Stimulated activated CD8-positive, alpha-beta memory T cell treated with anti-CD3 and anti-CD28 coated beads, Interleukin-15, amount 100 ng/mL, for 24 hours (primary cell): ENCODE measurements at places on chromosomes 6 and 20.

- DNase-seq = no peak
Measured at GRCh38 chr20:55239269-55239668, 763.9 kb downstream of the DOK5 start.

- DNase-seq = no peak
Measured at GRCh38 chr6:144292372-144292771, 7.2 kb downstream of the UTRN start.

GRCh38 chr20:1033751-1034414 is 31.8 kb upstream of the RSPO4 start:
- DNase-seq = no peak

- DNase-seq = no peak
Measured at GRCh38 chr6:79231666-79232065, 2.8 kb downstream of the HMGN3 start.

DNA sequence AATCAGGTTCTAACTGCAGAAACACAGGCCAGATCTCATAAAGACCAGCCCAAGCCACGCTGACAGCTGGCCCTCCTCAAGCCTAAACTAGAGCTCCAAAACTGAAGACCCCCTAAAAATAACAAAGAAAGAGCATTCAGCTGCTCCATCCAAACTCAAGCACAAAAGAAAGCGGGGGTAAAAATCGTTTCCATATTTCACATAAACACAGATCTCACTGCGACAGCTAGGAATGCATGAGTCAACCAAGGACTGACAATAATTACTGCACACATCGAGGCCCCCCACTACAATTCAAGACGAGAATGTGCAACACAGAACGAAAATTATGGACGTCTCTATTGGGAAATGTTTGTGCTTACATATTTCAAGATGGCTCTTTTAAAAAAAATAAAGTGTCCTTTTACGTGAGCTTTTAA is 31.1 kb downstream of the CNKSR3 start:
- no peak for DNase-seq

DNA sequence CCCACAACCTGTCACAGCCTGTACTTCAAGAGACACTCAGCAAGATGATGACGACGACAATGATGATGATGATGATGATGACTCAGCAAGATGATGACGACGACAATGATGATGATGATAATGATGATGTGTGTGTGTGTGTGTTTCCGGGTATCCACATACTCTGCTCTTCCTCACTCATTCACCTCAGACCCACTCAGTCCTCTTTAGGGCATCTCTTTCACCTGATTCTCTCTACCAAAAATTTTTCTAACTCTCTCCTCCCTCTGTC is 1.2 kb upstream of the EIF6 start:
- no peak for DNase-seq

- no peak for DNase-seq
Measured at GRCh38 chr6:117483645-117484016, 1.2 kb downstream of the DCBLD1 start.

DNA sequence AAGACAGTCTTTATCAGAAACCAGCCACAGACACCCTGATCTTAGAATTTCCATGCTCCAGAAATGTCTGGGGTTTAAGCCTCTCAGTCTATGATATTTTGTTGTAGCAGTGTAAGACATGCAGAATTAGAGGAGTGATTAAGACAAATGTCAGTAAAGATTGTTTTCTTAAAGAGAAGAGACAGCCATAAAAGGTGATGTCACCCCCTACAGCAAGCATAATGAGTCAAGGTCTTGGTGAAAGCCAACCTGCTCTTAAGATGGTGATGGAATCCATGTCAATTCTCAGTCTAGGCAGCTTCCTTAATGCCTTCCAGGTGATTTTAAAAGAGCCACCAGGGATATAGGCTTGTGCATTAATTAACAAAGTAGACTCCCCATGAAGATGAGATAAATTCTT is 849.9 kb upstream of the EPHA7 start:
- DNase-seq = no peak

DNA sequence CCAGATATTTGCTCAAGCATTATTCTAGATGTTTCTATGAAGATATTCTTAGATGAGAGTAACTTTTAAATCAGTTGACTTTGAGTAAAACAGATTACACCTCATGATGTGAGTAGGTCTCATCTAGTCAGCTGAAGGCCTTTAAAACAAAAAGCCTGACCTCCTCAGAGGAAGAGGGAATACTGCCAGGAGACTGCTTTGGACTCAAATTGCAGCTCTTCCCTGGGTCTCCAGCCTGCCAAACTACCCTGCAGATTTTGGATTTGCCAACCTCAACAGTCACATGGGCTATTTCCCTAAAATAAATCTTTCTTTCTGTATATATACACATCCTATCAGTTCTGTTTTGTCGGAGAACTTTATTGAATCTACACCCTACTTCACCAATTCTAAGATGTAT is 182.5 kb upstream of the TENT5A start:
- DNase-seq = no peak

- peak; percentile 51 for DNase-seq
Measured at GRCh38 chr20:33732166-33732970, 572 bp downstream of the ZNF341 start.

DNA sequence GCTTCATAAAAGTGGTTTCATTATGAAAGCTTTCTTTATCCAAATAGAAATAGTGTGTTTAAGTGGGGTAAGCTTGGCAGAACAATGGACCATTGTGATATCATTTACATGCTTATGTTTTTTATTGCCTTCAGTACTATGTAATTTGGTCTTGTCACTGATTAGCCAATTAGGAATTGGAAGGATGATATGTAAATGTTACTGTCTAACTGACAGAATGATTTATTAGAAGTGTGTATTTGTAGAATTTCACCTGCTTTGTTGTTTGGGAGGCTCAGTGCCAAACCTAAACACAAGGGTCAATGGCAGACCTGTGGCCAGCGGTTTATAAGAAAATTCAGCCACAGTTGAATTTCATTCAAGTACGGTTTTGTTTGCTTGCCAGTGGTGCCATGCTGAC is 39.0 kb downstream of the AIG1 start:
- DNase-seq = no peak

- DNase-seq = no peak
Measured at GRCh38 chr6:43283905-43284304, 14.2 kb upstream of the SLC22A7 start.

GRCh38 chr6:19845266-19846041 is 8.3 kb downstream of the ID4 start:
- DNase-seq = no peak

DNA sequence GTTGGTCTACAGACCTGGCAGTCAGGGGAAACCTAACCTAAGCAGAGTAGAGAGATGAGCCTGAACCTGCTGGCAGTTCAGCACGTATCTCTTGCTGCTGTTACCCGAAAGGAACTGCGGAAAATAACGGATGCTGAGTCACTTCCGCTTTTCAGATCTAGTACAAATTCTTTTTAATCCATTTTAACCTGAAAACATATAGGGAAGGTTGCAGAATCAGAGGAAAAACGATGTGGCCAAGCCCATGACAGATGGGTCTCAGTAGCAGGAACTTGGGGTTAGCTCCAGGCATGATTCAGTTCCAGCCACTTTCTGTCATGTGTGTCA is 351.9 kb upstream of the PRND start:
- no peak for DNase-seq

- DNase-seq = peak; percentile 46
Measured at GRCh38 chr6:26327450-26328264, 37.3 kb upstream of the BTN3A2 start.

DNA sequence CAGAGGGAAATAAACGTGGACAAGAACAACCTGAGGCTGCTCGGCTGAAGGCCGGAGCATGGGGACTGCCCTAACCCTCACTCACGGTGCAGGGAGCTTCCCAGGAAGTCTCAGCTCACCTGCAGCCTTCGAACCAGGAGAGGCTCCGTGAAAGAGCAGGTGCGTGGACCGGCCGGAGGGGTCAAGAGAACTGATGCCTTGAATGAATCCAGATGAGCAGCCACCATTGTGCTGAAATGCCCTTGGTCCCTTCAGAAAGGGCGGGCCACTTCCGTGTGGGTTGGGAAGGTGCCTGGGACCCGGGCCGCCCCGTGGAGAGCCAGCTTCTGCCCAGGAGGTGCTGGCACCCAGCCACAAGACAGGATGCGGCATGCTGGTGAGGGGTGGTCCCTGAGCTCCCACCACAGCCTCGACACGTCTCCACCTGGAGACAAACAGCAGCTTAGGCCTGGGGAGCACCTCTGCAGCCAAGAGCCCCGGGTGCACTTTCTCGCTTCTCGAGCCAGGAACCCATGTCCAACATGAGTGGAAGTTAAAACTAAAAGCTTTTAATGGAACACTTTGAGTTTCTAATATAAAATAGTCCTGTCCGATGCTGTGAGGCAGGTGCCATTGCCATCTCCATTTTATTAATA is 83.5 kb downstream of the TTLL2 start:
- DNase-seq = no peak

DNA sequence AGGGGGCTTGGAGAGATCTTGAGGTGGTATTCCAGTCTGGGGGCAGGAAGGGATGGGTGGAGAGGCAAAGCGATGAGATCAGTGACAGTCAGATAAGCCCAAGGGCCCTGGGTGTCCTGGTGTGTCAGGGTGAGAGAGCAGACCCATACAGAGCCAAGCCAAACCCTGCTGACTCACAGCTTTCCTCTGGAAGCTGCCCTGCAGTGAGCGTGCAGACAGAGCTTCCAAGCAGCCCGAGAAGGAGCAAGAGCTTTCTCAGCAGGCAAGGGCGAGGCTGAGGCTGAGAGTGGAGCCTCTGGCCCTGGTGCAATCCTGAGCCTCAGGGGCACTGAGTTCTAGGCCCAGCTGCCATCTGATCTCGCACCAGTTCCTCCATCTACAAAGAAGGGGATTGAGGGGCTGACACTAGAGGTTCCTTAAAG is 91.1 kb upstream of the HIVEP1 start:
- no peak for DNase-seq

- DNase-seq = no peak
Measured at GRCh38 chr6:37637562-37638413, 59.9 kb downstream of the MDGA1 start.

DNA sequence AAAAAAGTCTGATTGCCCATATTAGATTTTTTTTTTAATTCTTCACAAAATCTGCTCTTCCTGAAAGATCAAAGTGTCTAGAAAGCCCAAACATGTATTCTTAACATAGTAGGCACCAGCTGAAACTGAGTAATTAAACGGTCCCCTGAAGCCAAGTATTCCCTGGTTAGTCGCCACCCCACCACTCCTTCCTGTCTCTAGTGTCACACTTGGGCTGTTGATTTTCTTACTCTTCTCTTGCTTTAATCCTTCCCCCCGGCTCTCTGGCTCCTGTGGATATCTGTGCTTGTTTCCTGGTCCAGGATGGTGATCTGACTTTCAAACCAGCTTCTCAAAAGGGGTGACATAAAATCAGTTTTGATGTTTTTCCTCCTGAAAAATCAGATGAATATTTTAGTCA is 162.9 kb downstream of the QKI start:
- no peak for DNase-seq

DNA sequence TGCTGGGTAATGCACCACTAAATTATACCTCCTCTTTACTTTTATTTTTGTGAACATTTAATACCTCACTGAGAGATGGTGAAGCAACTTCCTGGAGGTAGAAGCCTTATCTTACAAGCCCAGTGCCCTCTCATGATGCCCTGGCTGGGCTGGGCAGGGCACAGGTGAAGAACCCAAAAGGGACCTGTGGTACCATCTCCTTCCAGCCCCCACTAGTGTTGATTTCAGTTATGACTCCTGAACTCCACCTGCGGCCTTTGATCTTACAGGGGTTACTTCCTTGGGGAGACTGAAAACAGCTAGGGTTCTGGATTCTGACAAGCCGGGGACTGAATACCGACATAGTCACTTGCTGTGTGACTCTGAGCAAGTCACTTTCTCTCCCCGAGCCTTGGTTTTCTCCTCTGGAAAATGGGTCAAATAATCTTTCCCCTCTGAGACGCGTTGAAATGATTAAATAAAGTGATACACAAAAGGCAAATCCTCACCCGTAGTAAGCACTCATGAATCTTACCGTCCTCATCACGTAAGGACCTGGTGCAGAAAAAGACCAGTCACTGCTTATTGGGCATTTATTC is 1.2 kb downstream of the SLC13A3 start:
- no peak for DNase-seq

- DNase-seq = no peak
Measured at GRCh38 chr6:110949679-110950285, 8.7 kb upstream of the GTF3C6 start.

DNA sequence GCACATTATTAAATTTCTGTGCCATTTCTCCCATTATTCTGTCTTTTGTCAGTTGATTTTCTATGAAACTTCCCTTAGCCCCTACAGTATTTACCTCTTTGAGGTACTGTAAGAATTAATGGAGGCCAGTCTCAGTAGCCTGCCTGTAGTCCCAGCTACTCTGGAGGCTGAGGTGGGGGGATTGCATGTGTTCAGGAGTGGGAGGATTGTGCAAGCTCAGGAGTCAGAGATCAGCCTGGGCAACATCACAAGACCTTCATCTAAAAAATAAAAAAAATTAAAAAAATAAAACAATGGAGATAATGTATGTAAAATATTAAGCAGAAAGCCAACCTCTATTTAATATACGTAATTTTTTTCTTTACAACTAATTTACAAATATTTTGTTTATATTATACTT is 77.8 kb downstream of the OR2B2 start:
- no peak for DNase-seq

- no peak for DNase-seq
Measured at GRCh38 chr20:33091147-33091546, 11.7 kb downstream of the BPIFB4 start.

DNA sequence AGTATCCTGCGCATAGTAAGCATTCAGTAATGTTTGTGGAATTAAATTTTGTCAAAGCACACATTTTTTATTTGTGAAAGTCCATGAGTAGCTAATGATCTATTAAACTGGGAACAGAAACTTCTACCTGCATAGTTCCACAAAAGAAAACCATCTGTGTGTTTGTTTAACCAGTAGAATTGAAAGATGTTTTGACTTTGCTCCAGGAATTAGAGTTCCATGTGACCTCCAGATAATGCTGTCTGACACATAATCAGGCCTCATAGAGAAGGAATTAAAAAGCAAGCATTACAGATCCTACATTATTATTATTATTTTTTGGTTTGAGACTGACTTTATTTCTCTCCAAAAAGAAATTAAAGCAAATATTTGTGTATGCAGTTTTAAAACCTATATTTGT is 126.5 kb downstream of the PACRG start:
- DNase-seq = no peak

DNA sequence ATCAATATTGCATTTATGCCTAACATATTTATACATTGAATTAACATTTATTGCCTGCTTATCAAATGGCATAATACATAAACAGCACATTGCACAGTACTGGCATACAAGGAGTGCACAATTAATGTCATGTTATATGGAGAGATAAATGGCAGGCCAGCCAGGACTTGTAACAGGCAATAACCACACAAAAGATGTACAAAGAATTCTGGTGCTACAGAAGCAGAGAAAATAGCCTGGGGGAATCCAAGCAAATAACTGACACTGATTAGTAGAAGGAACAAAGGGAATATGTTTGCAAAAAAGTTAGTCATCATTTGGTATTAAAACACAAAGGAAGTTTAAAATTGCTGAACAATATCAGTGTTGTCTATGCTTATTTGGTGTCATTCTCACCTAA is 27.3 kb downstream of the COL21A1 start:
- DNase-seq = no peak

- no peak for DNase-seq
Measured at GRCh38 chr6:43753570-43754183, 16.3 kb upstream of the VEGFA start.

- no peak for DNase-seq
Measured at GRCh38 chr6:118558464-118559217, 10.5 kb downstream of the PLN start.

GRCh38 chr6:170224694-170225660 is 65.9 kb downstream of the DLL1 start:
- no peak for DNase-seq
